ENCODE measurements at places on chromosomes 3 and 15.
A peak's percentile ranks its signal among the peaks of the same experiment; 100 is the strongest.

GRCh38 chr3:184558726-184559125 lies 2.9 kb upstream of the EPHB3 start:
- DNase-seq, result no peak

- DNase-seq, result no peak
These were observed 256.1 kb downstream of the PLCL2 start for GRCh38 chr3:17140670-17141505.

GRCh38 chr3:103059432-103059831 lies 624.6 kb downstream of the ZPLD1 start:
- peak; percentile 49 for DNase-seq

- no peak for DNase-seq
These were observed 22.6 kb downstream of the SRP14 start for GRCh38 chr15:40016224-40016865.

DNA sequence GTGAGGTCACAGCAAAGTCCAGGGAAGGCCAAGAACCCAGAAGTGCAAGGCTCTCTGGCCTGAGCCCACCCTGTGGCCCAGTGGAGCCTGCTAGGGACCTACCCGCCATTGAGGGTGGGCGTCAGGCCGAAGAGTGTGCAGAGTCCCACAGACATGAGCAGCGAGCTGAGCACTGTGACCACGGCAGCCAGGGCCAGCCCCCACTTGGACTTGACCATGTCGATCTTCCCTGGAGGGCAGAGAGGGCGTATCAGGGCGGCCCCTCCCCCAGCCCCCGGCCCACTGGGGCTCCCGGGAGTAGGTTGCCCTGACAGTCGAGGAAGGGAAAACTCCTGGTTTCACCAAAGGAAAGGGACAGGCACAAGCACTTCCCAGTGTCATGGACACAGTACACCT lies 44.6 kb downstream of the PTPN23 start:
- no peak for DNase-seq

DNA sequence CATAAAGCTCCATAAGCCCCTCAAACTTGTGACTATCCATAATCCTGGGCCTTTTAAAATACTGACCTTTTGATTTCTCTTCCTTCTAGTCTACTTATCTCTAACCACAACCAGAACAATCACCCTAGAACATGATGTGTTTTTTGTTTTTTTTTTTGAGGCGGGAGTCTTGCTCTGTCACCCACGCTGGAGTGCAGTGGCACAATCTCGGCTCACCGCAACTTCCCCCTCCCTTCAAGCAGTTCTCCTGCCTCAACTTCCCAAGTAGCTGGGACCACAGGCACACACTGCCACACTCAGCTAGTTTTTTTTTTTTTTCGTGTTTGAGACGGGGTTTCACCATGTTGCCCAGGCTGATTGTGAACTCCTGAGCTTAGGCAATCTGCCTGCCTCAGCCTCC lies 25.1 kb downstream of the VPS39 start:
- DNase-seq, result no peak

- no peak for DNase-seq
These were observed 828 bp upstream of the VWA5B2 start for GRCh38 chr3:184228376-184229137.

DNA sequence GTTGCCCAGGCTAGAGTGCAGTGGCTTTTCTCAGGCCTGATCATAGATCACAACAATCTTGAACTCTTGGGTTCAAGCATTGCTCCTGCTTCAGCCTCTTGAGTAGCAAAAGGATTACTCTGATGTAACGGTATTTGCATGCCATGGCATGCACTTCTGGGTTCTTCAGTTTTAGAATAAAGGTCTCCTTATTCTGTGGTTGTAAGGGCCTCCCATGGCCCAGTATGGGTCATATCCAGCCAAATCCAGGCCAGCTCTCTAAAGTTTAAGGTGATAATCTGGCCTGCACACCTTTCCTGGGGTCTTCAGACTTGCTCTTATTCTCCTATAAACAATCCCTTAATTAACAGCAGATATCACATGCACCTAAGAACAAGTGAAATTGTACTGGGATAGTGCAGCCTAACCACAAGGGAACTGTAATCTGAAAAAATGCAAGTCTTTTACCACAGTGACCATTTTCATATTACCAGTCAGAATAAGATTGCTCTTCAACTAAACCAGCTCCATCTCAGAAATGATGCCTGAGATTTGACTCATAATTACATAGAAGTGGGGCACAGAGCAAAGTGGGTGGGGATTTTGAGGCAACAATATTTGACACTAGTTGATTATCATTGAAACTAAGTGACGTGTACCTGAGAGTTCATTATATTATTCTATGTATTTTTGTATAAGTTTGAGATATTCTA lies 25.4 kb downstream of the COMMD2 start:
- DNase-seq, result no peak

- peak; percentile 89 for DNase-seq
These were observed at the start of gene LRRN1 for GRCh38 chr3:3799173-3800079. TSS of gene LRRN1 (plus strand) at chr3:3799431. CDS start at chr3:3844642, 45,211 bp downstream.

- no peak for DNase-seq
These were observed 168.6 kb downstream of the SEMA6D start for GRCh38 chr15:47885920-47886319.

DNA sequence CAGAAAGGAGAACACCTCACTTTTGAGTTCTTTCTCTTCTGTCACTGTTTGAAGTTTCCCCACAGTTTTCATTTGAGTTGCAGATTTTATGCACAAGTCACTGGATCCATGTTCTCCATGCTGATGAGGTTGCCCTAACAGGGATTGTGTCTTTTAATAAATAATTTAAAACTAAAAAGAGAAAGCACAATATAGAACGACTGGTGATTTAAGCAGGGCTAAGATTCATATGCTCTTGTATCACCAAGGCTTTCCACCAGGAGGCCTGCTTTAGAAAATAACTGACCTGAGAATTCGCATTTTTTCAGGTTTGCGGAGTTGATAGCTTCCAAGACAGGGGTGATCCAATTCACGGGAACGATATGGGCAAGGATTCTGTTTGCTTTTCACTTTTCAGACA lies 252.0 kb upstream of the VEPH1 start:
- no peak for DNase-seq

- no peak for DNase-seq
These were observed 91.2 kb upstream of the VEPH1 start for GRCh38 chr3:157594413-157594812.

- peak; percentile 80 for DNase-seq
These were observed at the start of gene GATM for GRCh38 chr15:45378149-45378912. TSS of gene GATM (minus strand) at chr15:45378544. CDS start at chr15:45378453, 91 bp downstream.

DNA sequence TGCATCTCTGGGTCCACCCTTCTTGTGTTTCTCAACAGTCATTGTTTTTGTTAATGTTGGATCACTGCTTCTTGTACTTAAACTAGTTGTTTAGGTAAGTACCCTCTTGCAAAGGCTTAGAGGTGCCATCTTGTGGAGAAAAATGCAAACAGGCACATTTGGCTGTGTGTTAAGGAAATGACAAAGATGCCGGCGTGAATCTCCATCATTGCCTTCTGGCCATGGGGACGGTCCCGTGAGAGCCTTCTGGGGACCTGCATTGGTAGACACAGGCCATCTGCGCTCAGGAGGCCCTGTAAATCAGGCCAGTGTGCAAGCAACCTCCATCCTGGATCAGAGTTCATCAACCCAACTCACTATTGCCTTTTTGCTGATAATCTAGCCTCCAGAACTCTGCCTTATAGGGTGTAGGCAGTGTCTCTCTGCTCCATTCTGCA lies 158.6 kb upstream of the NR2E3 start:
- peak; percentile 19 for DNase-seq

DNA sequence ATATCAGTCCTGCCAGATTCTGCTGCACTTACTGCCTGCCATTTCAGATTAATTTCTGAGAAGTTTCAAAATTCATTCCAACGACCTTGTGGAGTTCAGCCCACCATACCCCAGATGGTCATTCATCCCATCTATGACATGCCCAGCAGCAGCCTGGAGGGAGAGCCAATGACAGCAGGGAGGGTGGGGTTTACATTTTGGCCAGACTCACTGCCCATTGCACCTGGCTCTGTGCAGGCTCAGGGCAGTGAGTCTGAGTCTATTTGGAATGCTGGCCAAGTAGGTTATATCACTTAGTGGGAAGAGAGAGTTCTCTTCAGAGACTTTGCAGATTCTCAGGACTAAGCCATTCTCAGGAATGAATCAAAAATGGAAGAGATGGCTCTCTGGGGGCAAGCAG lies 21.5 kb downstream of the SRPRB start:
- DNase-seq, result no peak

GRCh38 chr15:43895586-43895985 lies 68.8 kb downstream of the WDR76 start:
- no peak for DNase-seq

DNA sequence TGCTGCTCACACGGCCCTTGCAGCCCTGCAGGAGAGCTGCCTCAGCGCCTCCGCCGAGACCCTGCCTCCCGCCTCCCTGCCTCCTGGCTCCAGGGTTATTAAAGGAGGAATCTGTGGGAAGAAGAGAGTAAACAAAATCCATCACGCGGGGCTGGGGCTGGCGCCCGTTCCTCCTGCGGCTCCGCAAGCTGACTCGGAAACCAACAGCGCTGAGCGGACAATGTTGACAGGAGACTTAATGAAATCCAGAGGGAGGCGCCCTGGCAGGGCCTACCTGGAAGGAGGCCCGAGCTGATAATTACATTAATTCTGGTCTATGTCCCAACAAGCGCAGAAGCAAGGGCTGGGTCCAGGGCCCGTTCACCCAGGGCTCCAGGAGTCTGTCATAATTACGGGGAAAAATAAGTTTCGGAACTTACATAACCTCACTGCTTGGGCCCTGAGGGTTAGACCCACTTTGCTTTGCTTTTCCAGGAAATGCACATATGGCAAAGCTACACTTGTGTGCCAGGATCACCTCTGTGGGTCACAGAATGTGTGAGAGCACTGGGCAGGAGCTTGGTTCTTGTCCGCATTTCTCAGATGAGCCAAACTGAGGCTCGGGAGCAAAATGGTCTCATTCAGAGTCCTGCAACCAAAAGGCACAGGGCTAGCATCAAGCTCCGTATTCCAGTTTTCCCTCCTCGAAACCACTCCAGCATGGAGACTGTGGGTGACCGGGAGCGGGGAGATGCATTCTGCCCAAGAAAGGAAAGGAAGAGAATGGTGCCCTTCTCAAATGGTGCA lies 43.8 kb upstream of the SLC6A6 start:
- no peak for DNase-seq

DNA sequence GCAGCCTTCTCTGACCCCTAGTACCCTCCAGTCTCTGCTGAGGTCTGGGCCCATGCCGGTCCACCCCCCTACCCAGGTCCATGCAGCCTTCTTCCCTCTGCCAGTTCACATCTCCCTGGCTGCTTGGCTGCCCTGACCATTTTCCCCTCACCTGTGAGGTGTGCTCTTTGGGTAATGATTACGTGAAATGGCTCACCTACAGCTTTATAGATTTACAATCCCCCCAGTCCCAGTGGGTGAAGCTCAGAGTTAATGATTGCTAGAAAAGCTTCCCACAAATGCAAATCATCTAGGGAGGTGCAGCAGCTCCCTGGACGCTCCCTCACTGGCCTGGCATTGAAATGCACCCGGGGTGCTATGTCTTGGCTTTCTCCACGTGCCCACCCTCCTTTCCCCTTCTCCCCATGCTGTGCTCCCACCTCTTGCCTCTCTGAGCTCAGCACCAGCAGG lies 18.7 kb downstream of the PAQR5 start:
- no peak for DNase-seq

GRCh38 chr15:40762919-40763800 lies 708 bp upstream of the GCHFR start:
- DNase-seq, result peak; percentile 57

- no peak for DNase-seq
These were observed 1026.8 kb upstream of the NR2F2 start for GRCh38 chr15:95303713-95304112.

- no peak for DNase-seq
These were observed 18.7 kb downstream of the ABTB1 start for GRCh38 chr3:127691489-127691888.

GRCh38 chr15:56040081-56041035 lies 46.9 kb upstream of the NEDD4 start:
- peak; percentile 26 for DNase-seq

DNA sequence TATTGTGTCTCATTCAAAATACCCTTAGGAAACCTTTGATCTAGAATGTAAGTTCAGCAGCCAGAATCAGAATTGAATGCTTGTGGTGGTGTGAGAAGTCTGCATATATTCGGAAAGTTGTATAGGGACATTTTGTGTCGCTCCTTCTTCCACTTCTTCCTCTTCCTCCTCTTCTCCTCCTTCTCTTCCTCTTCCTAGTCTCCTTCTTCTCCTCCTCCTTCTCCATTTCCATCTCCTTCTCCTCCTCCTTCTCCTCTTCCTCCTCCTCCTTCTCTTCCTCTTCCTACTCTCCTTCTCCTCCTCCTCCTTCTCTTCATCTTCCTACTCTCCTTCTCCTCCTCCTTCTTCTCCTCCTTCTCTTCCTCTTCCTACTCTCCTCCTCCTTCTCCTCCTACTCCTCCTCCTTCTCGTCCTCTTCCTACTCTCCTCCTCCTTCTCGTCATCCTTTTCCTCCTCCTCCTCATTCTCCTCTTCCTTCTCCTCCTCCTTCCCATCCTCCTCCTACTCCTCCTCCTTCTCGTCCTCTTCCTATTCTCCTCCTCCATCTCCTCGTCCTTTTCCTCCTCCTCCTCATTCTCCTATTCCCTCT lies 749.3 kb upstream of the GOLIM4 start:
- no peak for DNase-seq

- DNase-seq, result no peak
These were observed 397.6 kb downstream of the TBL1XR1 start for GRCh38 chr3:176799675-176800074.

DNA sequence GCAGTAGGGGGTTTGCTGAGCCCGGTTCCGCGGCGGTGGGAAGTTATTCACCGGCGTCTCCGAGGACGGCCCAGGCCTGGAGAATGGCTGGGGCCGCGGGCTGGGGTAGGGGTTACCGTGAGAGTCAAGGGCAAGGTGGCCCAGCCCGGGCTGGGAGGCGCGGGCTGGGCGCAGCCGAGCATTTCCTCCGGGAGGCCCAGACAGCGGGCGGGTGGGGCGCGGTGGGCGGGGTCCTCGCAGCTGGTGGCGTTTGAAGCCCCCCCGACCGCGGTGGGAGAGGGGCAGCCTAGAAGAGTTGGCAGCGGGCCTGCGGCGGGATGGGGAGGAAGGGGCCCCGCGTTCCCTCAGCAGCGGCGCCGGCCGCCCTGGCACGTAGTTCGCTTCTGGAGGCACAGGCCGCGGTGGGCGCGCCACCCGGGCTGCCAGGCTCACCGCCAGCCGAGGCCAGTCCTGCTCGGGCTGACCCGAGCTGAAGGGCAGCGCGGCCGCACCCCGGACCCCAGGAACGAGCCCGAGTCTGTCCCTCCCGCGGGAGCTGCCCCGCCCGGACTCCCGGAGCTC lies 960 bp upstream of the KLF13 start:
- DNase-seq, result peak; percentile 42

GRCh38 chr3:77039606-77040171 lies at the start of gene ROBO2:
TSS of gene ROBO2 (plus strand) at chr3:77040099. CDS start at chr3:77040786, 687 bp downstream.
- DNase-seq, result peak; percentile 71

DNA sequence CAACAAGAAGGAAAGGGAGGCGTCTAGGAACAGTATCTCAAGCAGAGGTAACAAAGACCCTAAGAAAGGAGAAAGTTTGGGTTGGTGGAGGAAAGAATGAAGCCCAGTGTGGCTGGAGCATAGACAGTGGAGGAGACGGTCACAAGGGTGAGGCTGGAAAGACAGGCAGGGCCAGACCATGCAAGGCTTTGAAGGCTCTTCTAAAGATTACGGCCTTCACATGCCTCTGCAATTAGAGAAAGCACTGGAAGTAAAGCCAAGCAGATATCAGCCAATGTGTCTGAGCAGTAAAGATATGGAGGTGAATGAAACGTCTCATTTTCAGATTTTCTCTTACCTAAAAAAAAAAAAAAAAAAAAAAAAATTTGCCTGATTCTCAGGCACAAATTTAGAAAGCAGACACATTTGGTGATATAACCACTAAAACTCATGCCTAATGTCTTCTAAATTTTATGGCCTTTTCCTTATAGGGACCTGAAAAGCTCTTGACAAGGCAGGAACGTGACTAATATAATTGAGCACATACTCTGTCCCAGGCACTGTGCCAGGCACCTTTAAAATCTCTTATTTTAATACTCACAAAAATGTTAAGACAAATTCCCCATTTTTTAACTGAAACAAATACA lies 184.1 kb downstream of the MECOM start:
- DNase-seq, result no peak

Data from SK-N-DZ (cell line).